Caudate nucleus (tissue), 63 donors: ENCODE measurements at places on chromosomes 16 and 17.

DNA sequence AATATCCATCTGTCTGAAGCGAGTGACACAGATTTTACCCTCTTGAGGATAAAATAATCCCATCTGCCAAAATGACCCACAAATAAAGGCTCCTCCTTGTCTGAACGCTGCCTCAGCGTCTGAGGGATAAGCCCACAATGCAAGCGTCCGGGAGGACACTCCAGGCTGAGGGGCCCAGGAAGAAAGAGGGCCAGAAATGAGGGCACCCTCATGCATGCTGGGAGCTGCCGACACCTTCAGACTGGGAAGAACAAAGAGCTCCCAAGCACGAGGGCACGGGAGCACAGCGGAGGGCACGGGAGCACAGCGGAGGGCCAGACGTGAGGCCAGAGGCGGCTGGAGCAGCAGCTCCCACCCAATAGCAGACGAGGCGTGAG is 126.9 kb downstream of the ZNF778 start:
- DNase-seq, result no peak

GRCh38 chr17:10265100-10265810 is 66.8 kb upstream of the GAS7 start:
- no peak for DNase-seq

DNA sequence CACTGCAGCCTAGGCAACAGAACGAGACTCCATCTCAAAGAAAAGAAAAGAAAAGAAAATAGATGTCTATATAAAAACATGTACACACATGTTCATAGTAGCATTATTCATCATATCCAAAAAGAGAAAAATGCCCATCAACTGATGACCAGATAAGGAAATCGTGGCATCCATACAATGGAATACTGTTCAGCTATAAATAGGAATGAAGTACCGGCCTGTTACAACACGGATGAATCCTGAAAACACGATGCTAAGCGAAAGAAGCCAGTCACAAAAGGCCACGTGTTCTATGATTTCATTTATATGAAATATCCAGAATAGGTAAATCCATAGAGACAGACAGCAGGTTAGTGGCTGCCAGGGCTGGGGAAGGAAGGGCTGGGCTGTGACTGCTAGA is 65.8 kb downstream of the TBC1D16 start:
- no peak for DNase-seq

DNA sequence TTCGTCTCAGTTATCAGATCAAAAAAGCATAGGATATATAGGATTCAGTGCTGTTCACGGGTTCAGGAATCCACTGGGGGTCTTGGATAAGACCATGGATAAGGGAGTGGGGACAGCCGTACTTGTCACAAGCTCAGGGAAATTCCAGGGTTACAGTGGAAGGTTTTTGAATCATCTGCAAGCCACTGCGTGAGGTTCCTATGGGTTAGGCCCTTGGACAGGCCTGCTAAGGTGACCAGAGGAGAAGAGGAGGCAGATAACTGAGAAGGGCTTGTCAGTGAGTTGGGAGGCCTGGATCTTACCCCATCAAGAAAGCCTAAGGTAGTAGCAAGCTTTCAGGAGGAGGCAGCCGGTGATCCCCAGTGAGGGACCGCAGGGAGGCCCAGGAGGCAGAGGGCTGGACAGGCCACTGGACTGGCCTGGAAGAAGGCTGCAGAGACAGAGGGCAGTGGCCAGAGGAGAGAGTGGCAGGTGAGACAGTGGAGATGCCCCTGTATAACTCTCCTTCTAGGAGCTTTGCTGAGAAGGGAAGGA is 27.3 kb downstream of the NGFR start:
- DNase-seq, result no peak

DNA sequence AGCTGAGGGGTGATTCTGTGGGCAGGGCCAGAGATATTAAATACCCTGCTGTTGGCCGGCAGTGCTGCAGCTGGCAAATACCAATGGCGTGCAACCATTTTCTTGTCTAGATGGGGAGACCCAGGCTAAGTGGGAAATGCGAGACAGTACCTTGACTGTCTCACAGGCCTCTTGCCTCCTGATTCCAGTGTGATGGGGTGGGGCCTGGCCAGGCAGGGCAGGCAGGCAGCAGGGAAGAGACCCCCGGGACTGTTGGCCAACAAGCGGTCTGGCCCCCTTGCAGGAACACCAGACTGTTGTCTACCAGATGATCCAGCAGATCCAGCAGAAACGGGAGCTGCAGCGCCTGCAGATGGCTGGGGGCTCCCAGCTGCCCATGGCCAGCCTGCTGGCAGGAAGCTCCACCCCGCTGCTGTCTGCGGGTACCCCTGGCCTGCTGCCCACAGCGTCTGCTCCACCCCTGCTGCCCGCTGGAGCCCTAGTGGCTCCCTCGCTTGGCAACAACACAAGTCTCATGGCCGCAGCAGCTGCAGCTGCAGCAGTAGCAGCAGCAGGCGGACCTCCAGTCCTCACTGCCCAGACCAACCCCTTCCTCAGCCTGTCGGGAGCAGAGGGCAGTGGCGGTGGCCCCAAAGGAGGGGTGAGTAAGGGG is 5.7 kb upstream of the CISD3 start:
- peak; percentile 84 for DNase-seq
